ENCODE measurements at places on chromosomes 7 and 10. TPM values are rescaled to one million over a fixed set of nuclear protein-coding genes. Genes with fewer than 3 reads are reported as not detected.

Gene IFIT1B
- 0.11 TPM for polyA plus RNA-seq

Gene SRRM3
- polyA plus RNA-seq = 2.3 TPM

DNA sequence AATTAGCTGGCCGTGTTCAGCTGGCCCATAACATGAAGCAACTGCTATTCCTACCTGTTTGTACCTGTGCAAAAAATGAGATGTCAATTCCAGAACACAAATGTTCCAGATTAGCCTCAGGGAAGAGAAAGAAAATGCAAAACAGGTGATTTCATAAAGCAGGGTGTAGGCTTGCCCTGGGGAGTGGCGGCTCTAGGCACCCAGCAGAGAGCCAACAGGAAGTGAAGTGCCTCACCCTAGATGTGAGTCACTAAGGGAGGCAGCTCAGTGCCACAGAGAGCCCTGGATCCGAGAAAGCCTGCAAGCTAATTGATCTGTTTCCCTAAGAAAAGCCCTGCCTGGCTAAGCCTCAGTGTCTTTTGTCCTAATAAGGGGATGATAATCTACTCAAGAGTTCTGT is 240.0 kb downstream of the ARHGAP21 start:
- DNase-seq = no peak

Gene ZNF394
- 13.7 TPM for polyA plus RNA-seq

GRCh38 chr7:71695186-71695585 is 563.2 kb downstream of the GALNT17 start:
- DNase-seq = no peak

- no peak for DNase-seq
These were observed 44.4 kb upstream of the JCAD start for GRCh38 chr10:30103595-30104320.

Gene PLOD3
- 42.4 TPM for polyA plus RNA-seq

Data from right renal cortex interstitium (tissue), 3 donors.